IPS DF 6.9 (cell line): ENCODE measurements at places on chromosomes 13 and 19.

DNA sequence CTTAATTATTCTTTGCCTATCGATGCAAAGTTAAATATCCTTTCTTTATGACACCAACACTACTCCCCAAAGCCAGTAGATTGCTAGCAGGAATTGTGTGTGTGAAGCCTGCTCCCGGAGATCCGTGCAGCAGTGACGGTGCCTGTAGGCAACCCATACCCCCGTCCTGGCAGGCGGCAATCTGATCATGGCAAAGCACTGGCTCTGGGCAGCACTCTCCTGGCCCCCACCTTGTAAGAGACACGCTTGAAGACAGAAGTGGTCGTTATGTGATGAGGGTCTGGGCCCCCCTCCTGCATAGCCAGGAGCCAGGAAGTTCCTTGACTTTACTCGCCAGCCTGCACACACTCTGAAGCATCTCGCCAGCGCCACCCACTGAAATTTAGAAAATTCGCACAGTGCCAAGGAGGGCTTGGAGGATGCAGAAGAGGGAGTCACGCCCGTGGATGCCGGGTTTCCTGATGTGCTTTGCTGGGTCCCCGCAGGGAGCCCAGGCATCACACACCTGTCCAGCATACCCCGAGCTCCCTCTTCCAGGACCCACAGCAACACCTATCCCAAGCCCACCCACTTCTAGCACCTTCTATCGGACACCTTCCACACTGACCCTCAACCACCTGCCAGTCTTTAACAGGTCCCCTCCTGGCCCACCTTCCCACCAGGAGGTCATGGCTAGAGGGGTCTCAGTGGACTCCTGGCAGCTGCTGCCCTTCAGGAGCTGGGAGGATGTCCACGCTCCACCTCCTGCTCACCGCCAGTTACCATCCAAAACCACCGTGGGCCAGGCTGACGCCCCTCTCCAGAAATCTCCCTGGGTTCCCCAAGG, 54.5 kb downstream of the CEBPG start:
- H3K27me3 ChIP-seq: no peaks in the 10 kb centered on the region
- no peaks in the 10 kb centered on the region for H3K36me3 ChIP-seq
- H3K4me1 ChIP-seq: no peaks in the 10 kb centered on the region

- no peak overlapping the region for H3K4me3 ChIP-seq
- H3K27me3 ChIP-seq: no peaks in the 10 kb centered on the region
- H3K36me3 ChIP-seq: no peaks in the 10 kb centered on the region
- DNase-seq: no peak
These were observed 78.1 kb downstream of the CHST8 start for GRCh38 chr19:33699754-33700407.

DNA sequence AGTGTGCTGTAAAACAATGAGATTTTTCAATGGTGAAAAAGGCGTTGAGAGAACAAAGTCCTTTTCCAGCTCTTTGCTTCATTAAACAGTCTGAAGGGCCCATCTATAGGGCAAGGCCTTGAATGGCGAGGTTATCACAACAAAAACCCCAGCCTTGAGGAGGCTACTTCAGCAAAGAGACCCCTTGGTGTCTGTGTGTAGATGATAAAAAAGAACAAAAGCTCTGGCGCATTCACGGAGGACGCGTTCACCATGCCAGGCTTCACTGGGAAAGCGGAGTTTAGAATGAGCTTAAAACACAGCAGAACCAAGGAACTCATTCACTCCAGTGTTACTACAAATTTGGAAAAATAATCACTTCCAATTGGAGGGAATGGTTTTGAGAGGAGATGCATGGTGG, 530.0 kb upstream of the ARGLU1 start:
- H3K4me3 ChIP-seq: no peak overlapping the region
- H3K27ac ChIP-seq: no peak overlapping the region
- no peaks in the 10 kb centered on the region for H3K4me1 ChIP-seq
- no peak for DNase-seq
- no peaks in the 10 kb centered on the region for H3K27me3 ChIP-seq

- no peaks in the 10 kb centered on the region for H3K36me3 ChIP-seq
- DNase-seq: no peak
- H3K4me3 ChIP-seq: no peak overlapping the region
- H3K27me3 ChIP-seq: no peaks in the 10 kb centered on the region
- no peak overlapping the region for H3K27ac ChIP-seq
These were observed 1411.0 kb upstream of the SLC10A2 start for GRCh38 chr13:104477261-104477660.

DNA sequence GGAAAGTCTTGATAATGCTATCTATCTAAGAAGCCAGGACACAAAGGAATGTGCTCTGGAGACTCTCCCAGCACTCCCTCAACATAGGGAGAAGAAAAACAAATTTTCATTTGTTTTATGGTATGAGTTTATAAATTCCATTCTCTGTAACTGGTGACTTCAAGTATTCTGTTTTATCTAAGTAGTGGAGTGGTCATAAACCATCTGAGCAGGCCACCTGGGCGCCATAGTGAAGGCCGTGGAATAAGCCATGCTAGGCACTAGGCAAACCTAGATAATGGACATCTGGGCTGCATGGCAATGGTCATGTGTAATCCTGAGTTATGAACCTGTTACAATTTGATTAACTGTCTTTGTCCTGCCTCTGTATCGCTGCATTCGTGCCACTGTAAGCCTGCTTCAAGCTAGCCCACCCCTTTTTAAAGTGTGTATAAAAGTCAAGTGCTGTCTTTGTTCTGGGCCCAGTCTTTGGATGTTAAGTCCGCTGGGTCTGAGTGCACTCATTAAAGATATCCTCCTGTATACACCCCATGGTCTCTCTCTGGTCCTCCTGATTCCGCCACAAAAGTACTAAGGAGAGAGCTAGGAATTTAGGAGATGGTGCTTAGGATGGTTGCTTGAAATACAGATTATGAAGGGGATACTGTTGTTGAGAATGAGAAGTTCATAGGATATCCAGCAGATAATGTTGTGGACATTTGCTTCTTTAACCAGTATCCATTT, 13.2 kb downstream of the GTF2F2 start:
- no peak overlapping the region for H3K4me3 ChIP-seq
- no peak for DNase-seq
- no peaks in the 10 kb centered on the region for H3K27me3 ChIP-seq
- no peaks in the 10 kb centered on the region for H3K4me1 ChIP-seq

- H3K27me3 ChIP-seq: no peaks in the 10 kb centered on the region
- no peak overlapping the region for H3K27ac ChIP-seq
- DNase-seq: no peak
These were observed 16.3 kb upstream of the GTF3A start for GRCh38 chr13:27408074-27408473.
